H7 (cell line): ENCODE measurements at places on chromosomes 11 and 22. TPM values are rescaled to one million over a fixed set of nuclear protein-coding genes. Genes with fewer than 3 reads are reported as not detected.

DNA sequence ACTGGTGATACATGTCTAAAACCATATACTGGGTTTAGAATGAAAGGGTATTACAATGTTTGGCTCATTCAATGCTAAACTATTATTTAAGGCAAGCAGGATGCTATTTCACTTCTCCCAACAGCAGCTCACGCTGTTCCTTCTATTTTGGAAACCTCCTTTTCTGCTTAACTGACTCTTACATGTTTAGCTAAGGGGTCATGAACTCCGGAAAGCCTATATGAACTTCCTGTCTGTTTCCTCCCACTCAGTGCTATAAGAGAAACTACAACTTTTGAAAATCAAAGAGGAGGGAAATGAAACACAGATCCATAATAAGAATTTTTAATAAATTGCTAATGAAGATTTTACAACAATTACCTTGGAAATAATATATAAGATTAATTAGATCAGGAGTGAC, 30.9 kb downstream of the SLC36A4 start:
- no peak for DNase-seq

- DNase-seq, result no peak
Observed at GRCh38 chr22:32996702-32997101, 61.5 kb downstream of the SYN3 start.

The VWCE gene
- 0.85 and 1.1 TPM in 2 replicates for total RNA-seq

The OR8D1 gene
- total RNA-seq, result not detected in 2 replicates

GRCh38 chr11:123173040-123173855, 21.8 kb downstream of the CLMP start:
- DNase-seq, result no peak

DNA sequence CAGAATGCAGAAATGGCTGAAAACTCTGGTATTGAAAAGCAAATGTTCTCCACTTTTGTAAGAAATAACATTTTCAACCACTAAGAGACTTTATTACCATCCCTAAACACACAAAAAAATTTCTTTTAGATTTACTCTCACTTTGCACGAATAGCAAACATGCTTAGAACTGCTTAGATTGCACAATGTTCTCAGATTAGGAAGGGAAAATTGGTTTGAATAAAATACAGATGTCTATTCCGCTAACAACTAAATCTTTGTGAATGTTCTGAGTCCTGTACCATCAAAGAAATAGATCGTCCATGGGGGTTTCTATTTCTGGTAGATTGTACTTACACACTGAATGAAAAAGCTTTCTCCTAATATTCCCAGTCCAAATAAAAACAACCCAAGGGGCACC, 40.1 kb downstream of the BDNF start:
- DNase-seq, result no peak

The POU2AF3 gene
- total RNA-seq, result 0.87 and 1.0 TPM in 2 replicates

The CAPN5 gene
- total RNA-seq, result 15.9 and 16.3 TPM in 2 replicates

GRCh38 chr11:62592146-62592815, 958 bp upstream of the TUT1 start:
- no peak for DNase-seq

- no peak for DNase-seq
Observed at GRCh38 chr11:74926304-74927030, 22.4 kb downstream of the XRRA1 start.

The CDC42EP2 gene
- 0.97 and 1.2 TPM in 2 replicates for total RNA-seq

The GLYAT gene
- total RNA-seq, result not detected in 2 replicates

GRCh38 chr11:130554241-130555055, 106.0 kb downstream of the ADAMTS15 start:
- DNase-seq, result no peak

DNA sequence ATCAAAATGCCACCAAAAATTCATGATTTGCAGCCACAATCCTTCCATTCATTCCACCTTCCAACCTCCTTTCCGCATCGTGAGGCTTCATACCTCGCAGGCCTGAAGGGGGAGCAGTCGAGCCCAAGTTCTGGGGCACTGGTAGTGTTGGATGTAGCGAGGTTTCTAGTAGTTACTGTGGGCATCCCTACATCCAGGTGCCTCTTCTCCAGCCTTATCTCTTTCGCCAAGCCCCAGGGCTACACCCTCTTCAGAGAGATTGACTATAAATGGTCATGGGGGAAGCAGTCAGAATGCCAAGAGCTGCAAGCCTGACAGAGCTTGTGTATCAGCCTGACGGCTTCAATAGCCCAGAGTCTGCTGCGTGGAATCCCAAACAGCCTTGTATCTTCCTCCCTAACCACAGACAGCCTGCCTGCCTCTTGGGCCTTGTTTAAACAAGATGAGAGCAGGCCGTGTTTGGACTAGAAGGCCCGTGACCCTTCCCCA, 28.9 kb downstream of the CLMP start:
- peak; percentile 73 for DNase-seq

- DNase-seq, result no peak
Observed at GRCh38 chr11:65598258-65598699, 2.7 kb upstream of the KCNK7 start.

- DNase-seq, result no peak
Observed at GRCh38 chr11:104198576-104198975, 34.6 kb upstream of the PDGFD start.

The C11orf86 gene
- total RNA-seq, result 0.21 and 0.26 TPM in 2 replicates

DNA sequence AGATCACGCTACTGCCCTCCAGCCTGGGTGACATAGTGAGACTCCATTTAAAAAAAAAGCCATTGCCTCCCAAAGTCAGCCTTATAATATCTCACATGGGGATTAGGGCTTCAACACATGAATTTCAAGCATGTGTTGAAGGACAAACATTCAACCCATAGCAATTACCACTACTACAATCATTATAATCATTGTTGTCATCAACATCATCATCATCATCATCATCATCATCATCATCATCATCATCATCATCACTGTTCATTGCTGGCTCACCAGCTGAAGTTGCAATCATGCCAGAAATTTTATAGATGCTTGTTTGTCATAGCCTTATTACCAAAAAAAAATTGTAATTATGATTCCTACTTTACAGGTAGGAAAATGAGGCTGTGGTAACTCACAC, 762.9 kb downstream of the METTL15 start:
- no peak for DNase-seq

The GRIK4 gene
- total RNA-seq, result 1.0 TPM in 2 replicates

The OR51G1 gene
- not detected in 2 replicates for total RNA-seq

The LIF gene
- 0.41 and 0.59 TPM in 2 replicates for total RNA-seq

The MMP11 gene
- 7.8 and 12.8 TPM in 2 replicates for total RNA-seq

GRCh38 chr11:116357784-116358544, 414.8 kb downstream of the BUD13 start:
- peak; percentile 96 for DNase-seq

DNA sequence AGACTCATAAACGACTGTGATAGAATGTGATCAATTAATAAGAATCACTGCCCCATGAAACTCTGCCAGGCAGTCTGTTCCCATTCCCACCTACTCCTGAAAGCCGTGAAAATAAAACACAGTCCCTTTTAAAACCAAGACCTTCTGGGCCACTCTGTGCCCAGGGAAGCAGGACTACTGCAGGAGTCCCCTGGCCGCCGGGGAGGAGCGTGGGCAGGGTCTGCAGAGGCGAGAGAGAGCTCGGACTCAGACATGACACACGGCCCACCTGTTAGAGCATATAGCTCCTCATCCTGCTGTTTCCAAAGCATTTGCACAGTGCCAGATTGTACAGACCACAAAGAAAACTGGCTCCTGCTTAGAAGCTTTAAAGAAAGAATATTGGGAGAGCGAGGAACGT, 400.5 kb downstream of the SHANK2 start:
- DNase-seq, result no peak

The PPFIBP2 gene
- total RNA-seq, result 6.9 and 9.4 TPM in 2 replicates
